Breast epithelium (tissue), 4 donors: ENCODE measurements at places on chromosomes 2 and 18.

DNA sequence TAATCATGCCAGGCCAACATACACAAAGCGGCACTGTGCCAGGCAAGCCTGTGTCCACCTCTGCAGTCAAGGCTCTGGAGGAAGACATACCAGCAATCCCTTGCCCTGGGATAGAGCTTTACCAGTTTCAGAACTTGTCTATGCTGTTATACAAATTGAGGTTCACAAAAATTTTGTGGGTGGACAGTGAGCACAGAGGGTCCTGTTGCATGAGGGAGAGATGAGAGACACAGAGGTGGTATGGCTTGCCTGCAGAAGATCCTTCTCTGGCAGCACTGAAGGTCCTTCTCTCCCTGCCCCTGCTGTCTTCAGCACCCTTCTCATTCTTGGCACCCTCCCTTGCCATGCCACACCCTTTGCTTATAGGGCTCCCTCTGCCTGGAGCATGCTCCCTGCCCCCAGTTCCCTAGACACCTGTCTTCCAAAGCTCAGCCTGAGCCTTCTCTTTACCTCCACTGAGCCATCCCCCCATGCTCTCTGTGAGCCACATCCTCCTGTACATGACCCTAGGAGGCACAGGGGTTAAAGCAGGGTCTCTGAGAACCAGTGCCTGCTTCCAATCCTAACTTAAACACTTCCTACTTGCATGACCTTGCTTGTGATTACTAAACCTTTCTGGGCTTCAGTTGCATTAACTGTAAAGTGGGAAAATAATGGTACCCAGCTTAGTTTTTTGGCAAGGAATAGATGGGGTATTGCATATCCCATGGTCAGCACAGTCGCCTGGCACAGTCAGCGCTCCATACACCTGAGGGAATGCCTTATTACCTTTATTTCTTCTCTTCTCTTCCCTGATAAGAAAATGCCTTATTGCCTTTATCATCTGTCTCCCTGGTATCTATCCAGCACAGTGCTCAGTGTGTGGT, 857 bp downstream of the FABP1 start:
- DNase-seq: no peak

DNA sequence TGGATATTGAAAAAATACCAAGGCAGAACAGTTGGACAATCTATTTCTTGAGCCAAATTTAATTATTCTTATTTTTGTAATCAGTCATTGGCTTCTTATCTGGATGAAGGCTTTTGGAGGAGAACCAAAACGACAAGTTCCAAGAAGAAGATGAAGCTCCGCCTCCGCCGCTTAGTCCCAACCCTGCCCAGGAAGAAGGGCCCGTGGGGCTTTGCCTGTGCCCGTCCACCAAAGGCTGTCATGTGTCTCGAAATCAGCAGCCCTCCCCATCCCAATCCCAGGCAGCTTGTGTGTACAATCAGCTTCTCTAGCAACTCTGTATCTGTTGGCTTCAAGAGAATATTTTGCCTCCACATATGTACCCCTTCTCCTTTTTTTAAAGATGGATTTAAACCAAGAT, 24.6 kb downstream of the PTRHD1 start:
- no peak for DNase-seq

DNA sequence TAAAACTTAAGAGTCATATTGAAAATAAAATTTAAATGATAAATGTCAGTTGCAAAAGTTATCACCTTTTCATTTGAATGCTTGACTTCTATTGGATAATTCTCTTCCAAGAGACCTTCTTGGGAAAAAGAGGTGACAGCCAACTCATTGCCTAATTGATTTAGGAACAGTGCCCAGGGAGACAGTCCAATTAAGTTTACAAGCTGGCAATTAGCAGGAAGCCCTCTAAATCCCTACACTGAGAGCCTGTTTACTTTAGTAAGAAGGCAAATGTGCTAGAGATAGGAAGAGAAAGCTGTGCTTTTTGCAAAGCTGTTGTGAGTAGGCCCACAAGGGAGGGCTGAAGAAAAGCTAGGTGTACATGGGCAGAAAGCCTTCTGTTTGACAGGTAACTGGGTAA, 189.1 kb downstream of the WDPCP start:
- no peak for DNase-seq

GRCh38 chr2:235500761-235501672, 7.2 kb downstream of the AGAP1 start:
- DNase-seq: no peak

DNA sequence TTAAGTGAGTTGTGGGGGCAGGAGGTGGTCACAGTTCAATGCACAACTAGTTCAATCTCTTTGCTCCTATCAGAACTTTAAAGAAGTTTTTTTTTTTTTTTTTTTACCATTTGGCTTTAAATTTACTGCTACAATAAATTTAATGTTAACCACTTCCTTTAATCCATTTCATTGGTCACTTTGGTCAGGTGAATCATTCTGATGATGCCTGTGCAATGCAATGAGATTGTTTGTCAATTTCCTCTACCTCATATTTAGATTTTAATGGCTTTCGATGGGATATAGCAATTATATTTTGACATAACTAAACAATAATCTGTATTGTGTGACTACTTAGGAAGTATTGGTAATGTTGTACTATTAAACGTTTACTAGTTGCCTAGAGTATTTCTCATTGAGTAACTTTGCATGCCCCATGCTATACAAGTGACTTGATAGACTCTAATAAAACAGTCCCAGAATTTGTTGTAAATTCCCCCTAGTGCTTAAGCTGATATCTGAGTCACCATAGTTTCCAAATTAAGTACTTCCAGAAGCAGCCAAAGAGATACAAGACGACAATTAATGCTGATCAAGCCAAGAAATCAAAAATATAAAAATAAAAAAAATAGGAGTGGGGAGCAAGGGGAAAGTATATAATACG, 52.9 kb upstream of the SERPINB2 start:
- no peak for DNase-seq

- no peak for DNase-seq
Observed at GRCh38 chr18:44750774-44751173, 70.1 kb downstream of the SETBP1 start.

- no peak for DNase-seq
Observed at GRCh38 chr2:222941510-222942032, 80.7 kb downstream of the ACSL3 start.

GRCh38 chr2:216004697-216005283, 8.6 kb downstream of the MREG start:
- no peak for DNase-seq

- no peak for DNase-seq
Observed at GRCh38 chr2:10159086-10159485, 36.5 kb downstream of the RRM2 start.

DNA sequence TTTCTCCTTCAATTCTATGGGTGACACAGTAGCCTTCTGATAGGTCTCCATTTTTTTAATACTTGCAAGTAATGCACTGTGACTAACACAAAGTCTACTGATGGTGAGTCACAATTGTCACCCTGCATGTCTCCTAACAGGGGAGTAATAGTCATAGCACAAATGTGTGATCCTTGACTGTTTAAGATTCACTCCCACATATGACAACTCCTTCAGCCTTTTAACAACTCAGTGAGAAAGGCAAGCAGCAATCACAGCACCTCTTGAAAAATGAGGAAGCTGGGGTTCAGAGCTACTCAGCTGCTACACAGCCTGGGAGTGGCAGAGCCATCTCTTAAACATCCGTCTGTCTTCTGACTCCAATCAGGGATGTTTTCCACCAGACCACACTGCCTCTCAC, 63.8 kb downstream of the EHD3 start:
- no peak for DNase-seq

DNA sequence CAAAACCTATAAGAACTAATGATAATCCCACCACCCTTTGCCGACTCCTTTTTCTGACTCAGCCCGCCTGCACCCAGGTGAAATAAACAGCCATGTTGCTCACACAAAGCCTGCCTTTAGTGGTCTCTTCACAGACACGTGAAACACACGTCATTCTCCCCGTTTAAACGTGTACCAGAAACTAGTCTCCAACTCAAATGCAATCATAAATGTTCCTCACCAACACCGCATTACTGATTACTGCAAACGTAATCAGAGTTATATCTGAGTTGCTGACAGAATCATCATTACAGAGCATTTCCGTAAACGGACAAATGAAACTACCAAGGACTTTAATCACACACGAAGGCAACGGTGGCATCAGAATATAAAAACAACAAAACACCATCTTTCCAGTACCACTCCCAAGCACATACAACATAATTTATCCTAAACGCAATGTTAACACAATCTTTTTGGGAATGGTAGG, 1.9 kb downstream of the CLK1 start:
- no peak for DNase-seq

DNA sequence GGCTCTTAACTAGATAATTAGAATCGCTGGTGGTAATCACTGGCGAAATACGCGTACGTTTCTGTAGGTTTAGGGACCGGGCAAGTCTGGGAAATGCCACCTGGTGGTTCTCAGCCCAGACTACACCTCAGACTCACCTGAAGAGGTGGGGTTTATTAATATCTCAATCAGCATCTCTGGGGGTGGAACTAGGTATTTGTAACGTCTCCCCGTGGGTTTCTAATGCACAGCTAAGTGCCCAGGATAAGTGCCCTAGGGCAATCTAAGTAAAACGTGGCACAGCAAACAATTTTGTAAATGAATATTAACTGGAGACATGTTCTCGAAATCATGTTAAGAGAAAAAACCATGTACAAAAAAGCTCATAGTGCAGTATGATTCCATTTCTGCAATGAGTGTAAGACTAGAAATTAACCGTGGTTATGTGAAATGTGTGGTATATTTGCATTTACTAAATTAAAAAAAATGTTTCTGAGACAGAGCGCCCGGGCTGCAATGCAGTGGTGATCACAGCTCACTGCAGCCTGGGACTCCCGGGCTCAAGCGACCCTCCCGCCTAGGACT, 760 bp upstream of the CNOT11 start:
- DNase-seq: no peak

DNA sequence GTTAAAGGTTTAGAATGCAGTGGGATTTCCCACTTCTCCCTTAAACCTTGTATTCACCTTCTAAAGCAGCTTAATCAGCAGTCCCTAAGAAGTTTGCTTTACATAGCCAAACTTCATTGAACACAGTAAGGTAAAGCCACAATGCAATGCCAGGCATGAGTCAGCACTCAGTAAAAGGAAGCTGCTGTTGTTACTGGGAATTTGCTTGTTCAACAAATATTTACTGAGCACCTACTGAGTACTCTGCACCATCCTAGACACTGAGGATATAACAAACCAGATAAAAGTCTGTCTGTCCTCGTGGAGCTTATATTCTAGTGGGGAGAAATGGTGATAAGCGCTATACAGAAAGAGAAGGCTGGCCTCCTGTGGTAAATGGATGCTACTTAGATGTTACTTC, 162.7 kb downstream of the PKP4 start:
- no peak for DNase-seq

DNA sequence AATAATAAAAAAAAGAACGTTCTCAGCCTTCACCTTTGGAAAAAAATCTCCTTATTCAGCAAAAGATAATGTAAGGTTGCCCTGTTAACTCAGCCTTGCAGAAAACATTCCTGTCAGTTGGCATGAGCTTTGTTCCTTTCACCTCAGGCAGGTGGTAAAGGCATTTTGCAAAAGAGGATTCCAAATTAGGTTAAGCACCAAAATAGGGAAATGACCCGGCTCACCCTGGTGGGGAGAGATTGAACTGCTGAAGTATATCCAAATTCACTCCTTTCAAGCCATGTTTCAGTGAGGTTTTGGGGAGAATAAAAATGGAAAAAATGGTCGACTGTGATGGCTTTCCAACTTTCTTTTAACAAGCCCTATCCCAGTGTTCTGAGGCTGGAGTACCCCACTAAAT, 1988.8 kb upstream of the PIK3C3 start:
- DNase-seq: peak; percentile 27

GRCh38 chr2:148982282-148982681, 56.2 kb upstream of the LYPD6B start:
- DNase-seq: no peak

DNA sequence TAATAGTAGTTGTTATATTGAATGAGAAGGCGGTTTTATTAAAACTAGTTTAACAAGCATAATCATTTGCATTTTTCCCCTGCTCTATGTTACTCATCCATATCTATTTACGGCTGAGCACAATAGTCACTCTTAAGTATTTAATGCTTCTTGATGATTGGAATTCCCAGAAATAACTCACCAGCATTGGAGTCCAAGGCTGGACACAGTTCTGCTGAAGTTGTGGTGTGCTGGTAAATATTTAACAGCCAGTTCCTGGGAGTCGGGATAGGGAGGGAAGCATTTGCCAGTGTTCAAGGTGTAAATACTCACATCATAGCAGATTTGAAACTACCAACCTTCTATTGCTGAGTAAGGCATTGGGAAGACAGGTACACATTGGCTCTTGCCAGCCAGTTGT, 315.1 kb downstream of the MTX2 start:
- no peak for DNase-seq

DNA sequence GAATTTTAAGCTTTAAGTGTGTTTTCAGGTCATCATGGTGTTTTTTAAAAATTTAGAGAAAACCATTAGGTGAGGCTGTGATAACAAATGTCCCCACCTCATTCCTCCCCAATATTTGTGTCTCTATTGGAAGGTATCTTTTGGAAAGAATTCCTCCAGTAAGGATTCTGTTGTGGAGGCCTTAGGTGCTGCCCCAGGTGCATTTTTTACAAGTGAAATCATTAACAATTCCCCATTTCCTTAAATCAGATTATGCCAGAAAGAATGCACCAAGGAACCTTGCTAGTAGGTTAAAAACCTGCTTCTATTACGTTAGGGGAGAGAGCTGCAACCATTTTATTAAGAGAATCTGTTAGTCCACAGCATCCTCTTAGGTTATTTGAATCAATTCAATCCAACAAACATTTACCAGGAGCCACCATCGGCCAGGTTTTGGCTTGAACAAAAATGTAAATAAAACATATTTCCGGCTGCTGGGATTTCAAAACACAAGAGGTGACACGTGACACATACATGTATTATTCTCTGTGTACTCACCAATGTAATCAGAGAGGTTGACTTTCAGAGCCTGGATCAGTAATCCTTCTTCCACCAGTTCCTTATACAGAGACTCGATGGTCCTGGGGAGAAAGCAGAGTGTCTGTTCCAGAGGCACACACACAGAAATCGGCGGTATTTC, 112.5 kb upstream of the ASB18 start:
- DNase-seq: no peak

DNA sequence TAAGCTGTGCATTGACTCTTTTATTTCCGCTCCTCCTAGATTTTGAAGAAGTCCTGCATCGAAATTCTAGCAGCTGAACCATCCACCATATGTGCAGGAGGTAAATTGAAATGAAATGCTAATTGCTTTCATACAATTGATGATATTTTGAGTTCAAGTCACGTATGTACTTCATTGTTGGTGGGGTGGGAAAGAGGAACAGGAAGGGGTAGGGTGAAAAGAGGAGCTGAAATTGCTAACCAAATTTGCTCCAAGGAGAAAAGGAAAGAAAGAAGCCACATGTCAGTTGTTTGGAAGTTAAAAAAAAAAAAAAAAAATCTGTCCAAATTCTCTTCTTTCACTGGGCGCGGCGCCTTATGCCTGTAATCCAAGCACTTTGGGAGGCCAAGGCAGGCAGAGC, 77.8 kb downstream of the ANTXR1 start:
- no peak for DNase-seq

- no peak for DNase-seq
Observed at GRCh38 chr2:40243581-40244187, 208.2 kb downstream of the SLC8A1 start.
